CD4-positive, alpha-beta T cell treated with Interleukin-2 at 100 ng/mL for 4 hours (primary cell): ENCODE measurements at places on chromosomes 11 and 22.

DNA sequence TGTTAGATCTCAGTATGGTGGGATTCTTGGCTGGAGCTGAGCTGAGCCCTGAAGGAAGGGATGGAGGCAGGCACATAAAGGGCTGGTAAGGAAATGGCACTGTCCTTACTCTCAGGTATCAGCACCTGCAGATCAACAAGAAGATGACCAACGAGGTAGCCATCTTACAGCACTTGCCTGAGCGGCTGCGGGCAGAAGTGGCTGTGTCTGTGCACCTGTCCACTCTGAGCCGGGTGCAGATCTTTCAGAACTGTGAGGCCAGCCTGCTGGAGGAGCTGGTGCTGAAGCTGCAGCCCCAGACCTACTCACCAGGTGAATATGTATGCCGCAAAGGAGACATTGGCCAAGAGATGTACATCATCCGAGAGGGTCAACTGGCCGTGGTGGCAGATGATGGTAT, 2.4 kb downstream of the CNGA4 start:
- no peak for DNase-seq

- no peak for DNase-seq
Measured at GRCh38 chr11:81270686-81271085, 1463.0 kb downstream of the FAM181B start.

- no peak for DNase-seq
Measured at GRCh38 chr11:44149651-44150050, 54.2 kb downstream of the EXT2 start.

DNA sequence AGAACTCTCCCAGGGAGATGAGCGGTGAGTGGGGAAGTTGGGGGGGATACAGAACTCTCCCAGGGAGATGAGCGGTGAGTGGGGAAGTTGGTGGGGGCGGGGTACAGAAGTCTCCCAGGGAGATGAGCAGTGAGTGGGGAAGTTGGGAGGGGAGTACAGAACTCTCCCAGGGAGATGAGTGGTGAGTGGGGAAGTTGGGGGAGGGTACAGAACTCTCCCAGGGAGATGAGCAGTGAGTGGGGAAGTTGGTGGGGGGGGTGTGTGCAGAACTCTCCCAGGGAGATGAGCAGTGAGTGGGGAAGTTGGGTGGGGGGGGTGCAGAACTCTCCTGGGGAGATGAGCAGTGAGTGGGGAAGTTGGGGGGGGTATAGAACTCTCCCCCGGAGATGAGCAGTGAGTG, 186.5 kb downstream of the SHANK2 start:
- DNase-seq = no peak

DNA sequence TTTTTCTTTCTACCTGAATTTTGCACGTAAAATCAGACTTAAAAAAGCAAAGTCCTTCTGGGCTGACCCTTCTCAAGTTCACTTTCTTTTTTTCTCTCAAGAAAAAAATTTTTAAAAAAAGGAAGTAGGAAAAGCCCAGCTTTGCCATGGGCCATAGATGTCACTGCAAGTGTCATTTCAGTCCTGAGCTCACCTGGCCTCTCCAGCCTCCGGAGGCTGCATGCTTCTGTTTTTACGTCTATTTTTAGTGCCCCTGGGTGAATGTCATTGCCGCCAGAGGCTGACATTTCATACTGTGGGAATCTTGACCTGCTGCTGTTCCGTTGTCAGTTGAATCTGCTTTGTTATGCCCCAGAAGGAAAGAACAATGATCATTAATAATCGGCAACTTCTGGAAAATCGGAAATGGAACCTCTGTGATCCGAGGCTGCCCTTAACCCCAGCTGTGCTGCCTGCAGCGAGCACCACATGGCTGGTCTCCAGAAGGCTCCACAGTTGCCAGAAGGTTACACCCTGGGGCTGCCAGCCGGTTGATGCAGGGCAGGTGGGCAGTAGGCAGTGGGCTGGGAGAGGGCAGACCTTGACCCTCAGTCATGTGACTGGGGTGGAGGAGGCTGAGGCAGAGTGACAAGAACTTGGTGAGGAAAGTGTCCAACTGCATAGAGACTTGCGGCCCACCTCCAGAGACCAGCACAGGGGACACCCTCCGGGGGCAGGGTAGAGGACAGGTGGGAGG, 16.7 kb upstream of the MYEOV start:
- no peak for DNase-seq

GRCh38 chr11:36365907-36366306, 69.8 kb downstream of the PRR5L start:
- DNase-seq = no peak

- no peak for DNase-seq
Measured at GRCh38 chr22:44731357-44731970, 20.9 kb upstream of the ARHGAP8 start.

GRCh38 chr22:50236731-50237409, 8.0 kb downstream of the TUBGCP6 start:
- no peak for DNase-seq
